ENCODE measurements at places on chromosomes 12 and 14.

DNA sequence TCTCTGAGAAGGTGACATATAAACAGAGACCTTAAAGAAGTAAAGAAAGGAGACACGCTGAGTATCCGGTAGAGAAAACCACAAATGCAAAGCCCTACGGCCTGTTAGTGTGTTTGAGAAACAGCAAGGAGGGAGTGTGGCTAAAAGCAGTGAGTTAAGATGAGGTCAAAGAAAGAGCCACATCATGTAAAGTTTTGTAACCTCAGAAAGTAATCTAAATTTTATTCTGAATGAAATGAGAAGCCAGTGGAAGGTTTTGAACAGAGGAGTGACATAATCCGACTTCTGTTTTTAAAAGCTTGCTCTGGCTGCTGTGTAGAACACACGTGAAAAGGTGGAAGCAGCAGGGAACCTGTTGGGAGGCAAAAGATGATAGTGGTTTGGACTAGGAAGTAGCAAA is 32.6 kb downstream of the PPP2R5E start:
- no peak for DNase-seq

DNA sequence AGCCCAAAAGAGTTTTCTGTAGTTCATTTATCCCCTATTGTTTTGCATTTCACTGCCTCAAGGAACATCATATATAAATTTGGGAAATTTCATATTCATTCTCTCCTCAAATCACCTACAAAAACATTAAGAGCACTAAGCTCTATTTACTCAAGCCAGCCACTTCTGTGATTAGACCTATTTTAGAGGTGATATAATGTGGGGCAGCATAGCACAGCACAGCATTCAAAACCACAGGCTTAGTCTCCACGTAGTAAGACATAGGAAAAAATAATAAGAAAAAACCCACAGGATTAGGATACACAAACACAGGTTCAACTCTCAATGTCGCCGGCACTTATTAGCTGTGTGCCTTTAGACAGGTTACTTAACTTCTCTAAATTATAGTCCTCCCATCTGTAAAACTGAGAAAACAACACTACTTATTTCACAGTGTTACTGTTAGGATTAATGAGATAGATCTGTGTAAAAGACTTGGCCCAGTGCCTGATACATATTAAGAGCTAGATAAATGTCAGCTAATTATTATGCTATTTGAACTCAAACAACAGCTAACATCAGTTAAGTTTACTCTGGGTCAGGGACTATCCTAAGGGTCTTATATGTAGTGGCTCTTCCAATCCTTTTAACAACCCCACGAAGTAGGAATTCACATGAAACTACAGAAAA is 20.3 kb downstream of the DCAF5 start:
- no peak for DNase-seq

- no peak for DNase-seq
Measured at GRCh38 chr12:32920506-32921085, 24.0 kb upstream of the PKP2 start.

DNA sequence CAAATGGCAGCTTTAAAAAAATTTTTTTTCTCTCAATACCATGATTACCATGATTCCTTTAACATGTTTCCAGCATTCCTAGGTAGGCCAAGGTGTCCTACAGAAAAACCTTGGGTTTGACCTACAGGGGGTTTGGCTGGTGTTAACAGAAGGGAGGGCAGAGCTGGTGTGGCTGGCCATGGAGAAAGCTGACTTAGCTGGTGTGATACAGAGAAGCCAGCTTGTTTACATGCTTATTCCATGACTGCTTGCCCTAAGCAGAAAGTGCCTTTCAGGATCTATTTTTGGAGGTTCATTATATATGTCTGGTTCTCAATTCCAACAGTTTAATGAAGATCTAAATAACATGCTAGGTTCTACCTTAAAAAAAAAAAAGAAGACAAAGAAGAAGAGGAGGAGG is 68.6 kb downstream of the EEA1 start:
- DNase-seq = no peak

GRCh38 chr12:49232940-49233841 is 31.7 kb upstream of the TUBA1C start:
- peak; percentile 55 for DNase-seq

DNA sequence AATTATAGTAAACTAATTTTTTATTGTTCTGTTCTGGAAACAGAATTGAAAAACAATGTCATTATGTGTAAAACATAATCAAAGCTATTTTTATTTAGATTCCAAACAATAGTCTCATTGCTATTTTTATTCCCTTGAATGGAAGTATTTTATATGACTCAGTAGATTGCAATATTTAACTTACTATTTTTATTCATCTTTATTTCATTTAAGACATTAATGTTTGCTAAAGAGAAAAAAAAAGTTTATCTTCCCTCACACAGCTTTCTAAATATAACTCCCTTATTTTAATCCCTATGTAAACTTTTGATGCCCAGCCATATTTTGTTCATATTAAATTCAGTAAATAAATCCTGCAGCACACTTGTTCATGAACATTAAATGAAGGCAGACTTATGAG is 622.4 kb downstream of the SLC6A15 start:
- no peak for DNase-seq

- no peak for DNase-seq
Measured at GRCh38 chr14:101174522-101174838, 271.0 kb upstream of the RTL1 start.

DNA sequence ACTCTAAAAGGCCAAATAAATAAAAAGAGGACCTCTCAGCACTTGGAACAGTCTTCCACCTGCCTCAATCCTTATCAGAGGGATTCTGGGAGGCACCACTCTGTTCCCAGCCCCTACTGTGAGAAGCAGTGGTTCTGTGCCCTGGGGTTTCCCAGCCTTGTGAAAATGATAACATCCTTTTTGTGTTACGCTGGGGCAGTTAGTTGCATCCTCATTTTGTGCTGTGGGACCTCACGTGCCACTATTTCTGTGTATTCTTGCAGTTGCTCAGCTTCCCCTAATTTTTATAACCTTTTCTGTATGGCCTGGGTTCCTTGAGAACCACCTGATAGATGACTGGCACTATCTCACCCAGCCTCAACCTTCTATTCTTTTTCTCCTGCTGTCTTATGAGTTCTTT is 10.8 kb upstream of the CMA1 start:
- no peak for DNase-seq

DNA sequence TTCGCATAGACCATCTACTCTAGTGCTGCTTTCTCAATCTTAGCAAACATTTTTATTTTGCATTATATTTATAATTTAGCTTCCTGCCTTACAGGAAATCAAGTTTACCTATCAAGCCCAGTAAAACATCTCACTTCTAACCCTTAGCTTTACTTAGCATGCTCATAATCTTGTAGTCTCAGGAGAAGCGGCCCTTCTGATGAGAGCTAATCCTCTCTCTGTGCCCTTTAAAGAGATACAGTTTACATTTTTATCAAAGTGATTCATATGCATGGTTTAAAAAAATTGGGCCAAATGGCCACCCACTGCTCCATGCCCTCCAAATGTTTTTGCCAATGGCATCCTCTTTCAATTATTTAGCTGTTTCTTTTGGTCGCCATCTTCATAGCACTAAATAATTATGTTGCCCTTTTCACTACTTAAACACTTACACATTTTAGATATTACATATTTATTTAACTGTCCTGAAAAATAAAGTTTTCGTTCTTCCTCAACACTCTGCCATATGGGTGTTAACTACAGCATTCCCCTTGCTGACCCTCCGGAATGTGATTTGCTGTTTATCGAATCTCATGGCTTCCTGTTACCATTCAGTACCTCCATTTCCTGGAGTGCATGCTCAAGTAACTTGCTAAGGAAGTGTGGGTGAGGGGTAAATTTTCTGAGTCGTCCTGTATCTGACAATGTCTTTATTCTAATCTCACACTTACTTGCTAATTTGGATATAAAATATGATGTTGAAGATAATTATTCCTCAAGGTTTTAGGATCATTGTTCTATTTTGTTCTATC is 29.3 kb downstream of the YLPM1 start:
- DNase-seq = no peak

DNA sequence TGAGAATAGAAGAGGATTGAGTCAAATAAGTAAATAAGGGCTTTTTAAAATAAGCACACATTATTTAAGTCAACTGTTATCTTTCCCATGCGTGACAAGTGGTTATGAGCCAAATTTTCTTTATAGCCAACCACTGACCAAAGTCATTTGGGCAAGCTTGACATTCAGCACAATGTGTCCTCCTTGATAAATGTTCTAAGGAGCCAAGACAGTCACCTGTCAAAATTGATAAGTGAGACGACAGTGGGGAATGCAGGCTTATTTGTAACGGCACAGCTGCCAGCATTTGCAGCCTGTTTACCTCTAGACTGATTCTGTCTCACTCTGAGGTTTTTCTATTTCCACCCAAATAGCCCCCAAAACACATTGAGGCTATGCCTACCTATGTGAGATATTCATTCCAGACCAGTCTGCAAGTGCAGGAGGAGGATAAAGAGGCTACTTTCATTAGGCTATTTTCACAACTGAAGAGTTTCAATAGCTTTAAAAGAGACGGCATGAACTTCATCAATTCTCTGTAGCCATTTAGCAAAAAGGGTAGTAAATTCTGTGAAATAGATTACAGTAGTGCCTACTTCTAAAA is 339.5 kb downstream of the PDZRN4 start:
- no peak for DNase-seq

- no peak for DNase-seq
Measured at GRCh38 chr12:53193985-53194716, 12.9 kb downstream of the ITGB7 start.

GRCh38 chr14:74302152-74302628 is 544 bp downstream of the ABCD4 start:
- peak; percentile 71 for DNase-seq

DNA sequence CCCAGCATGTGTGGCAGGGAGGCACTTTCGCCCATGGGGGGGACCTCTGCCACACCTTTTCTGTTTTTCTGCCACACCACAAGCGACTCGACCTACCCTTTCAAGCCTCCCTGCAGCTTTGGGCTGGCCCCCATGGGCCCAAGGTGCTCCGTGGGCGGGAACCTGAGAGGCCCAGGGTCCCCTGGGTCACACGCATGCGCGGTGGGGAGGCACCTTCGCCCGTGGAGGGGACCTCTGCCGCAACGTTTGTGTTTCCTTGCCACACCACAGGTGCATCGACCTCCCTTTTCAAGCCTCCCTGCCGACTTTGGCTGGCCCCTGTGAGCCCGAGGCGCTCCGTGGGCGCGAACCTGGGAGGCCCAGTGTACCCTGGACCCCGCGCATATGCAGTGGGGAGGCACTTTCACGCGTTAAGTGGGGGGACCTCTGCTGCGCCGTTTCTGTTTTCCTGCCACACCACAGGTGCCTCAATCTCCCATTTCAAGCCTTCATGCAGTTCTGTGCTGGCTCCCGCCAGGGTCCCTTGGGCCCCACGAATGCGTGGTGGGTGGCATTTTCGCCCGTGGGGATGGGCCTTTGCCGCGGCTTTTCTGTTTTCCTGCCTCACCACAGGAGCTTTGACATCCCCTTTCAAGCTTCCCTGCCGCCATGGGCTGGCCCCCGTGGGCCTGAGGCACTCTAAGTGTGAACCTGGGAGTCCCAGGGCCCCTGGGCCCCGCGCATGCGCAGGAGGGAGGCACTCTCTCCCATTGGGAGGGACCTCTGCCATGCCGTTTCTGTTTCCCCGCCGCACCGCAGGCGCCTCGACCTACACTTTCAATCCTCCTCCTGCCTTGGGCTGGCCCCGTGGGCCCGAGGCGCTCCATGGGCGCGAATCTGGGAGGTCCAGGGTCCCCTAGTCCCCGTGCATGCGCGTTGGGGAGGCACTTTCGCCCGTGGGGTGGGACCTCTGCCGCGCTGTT is 332.2 kb downstream of the ALG10 start:
- DNase-seq = no peak

GRCh38 chr12:120642826-120643225 is 2.4 kb downstream of the CABP1 start:
- DNase-seq = no peak

GRCh38 chr12:53328043-53328435 is 6.6 kb upstream of the AAAS start:
- no peak for DNase-seq

GRCh38 chr14:71271166-71271945 is 364.1 kb downstream of the PCNX1 start:
- DNase-seq = no peak

DNA sequence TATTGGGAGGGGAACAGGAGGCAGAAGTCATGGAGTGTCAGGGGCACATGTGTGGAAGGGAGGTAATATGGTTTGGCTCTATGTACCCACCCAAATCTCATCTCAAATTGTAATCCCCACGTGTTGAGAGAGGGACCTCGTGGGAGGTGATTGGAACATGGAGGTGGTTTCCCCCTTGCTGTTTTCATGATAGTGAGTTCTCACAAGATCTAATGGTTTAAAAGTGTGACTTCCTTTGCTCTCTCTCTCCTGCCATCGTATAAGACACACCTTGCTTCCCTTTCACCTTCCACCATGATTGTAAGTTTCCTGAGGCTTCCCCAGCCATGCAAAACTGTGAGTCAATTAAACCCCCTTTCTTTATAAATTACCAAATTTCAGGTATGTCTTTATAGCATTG is 41.6 kb upstream of the CDK17 start:
- DNase-seq = no peak

DNA sequence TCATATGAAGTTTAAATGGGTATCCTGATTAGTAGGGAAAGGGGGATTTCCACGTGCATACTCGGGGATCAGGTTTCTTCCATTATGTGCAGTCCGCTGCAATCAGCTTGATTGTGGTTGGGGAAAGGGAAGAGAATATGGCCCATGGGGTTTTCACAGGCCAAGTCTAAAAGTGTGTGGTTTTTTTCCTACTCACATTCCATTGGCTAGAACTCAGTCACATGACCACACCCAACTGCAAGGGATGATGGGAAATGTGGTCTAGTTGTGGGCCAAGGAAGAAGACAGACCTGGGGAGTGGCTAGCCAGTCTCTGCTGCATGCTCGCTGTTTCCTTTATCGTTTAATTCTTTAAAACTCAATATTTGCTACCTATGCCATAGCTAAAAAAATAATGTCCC is 105.1 kb downstream of the PRIMA1 start:
- DNase-seq = no peak

GRCh38 chr12:2959505-2960389 is 550 bp downstream of the TEAD4 start:
- peak; percentile 81 for DNase-seq

GRCh38 chr12:69239922-69240630 is 707 bp downstream of the CPSF6 start:
- no peak for DNase-seq

DNA sequence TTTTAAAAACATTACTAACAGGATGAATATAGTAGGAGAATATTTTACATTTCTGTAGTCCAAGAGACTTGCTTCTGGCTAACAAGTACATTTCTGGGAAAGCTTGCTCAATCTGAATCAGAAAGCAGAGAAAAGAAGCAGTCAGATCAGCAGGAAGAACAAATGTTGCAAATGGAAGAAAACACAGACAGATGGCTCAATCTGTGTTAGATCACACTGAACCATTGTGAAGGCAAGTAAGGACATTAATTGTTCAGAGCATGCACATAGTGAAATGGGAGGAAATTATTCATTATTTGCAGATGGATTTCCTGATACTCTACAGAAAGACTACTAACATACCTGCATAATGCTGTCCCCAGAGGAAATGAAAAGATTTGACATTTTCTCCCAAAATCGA is 65.2 kb upstream of the CNOT2 start:
- DNase-seq = peak; percentile 21

Measured in foreskin fibroblast (primary cell).